RWPE1 (cell line): ENCODE measurements at places on chromosomes 3 and 15.
A peak's percentile ranks its signal among the peaks of the same experiment; 100 is the strongest.

- no peak for DNase-seq
These were observed 42.1 kb upstream of the CTDSPL start for GRCh38 chr3:37819591-37819990.

- DNase-seq, result peak; percentile 23
These were observed 49.4 kb upstream of the SYNPR start for GRCh38 chr3:63228677-63229076.

- DNase-seq, result peak; percentile 38
These were observed 29.4 kb upstream of the EIF4A2 start for GRCh38 chr3:186754006-186754405.

GRCh38 chr3:126656371-126657134, 1.6 kb upstream of the TXNRD3 start:
- DNase-seq, result no peak

GRCh38 chr3:32147933-32148332, 41.5 kb downstream of the GPD1L start:
- no peak for DNase-seq

DNA sequence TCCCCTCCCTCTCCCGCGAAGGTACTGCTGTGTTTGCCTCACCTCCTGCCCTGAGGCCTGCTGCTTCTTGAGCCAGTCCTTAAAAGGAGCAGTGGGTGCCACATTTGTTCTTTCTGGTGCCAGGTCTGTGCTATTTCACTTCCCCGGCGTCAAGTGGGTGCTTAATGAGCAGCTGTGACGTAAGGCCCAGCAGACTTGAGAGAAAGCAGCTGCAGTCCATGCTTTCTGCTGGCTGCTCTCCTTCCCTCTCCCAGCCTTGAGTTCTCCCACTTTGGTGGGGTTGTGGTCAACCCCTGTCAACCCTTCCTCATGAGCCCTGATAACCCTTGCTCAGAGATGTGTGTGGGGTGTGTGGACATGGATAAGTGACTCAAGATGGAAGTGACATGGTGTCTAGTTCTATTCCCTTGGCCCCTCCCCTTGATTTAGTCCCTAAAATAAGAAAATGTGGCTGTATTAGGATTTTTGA, 6.9 kb downstream of the INAFM2 start:
- DNase-seq, result no peak

- DNase-seq, result no peak
These were observed 6.2 kb downstream of the UBE2E1 start for GRCh38 chr3:23811919-23812318.

DNA sequence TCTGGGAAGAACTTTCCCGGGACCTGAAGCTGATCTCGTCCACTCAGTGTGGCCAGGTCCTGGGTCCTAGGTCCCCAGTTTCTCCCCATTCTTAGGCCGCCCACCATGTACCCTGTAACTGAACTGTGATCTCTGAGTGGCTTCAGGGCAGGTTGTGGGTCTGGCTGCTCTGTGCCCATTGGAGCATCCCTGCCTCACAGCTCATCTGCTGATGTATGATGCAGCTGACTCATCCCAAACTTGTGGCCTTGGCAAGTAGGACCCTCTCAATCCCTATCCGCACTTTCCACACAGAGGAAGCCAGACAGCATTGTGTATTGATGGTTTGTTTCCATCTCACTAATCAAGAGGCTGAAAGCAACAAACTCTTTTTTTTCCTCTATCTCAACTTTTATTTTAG, 69.1 kb upstream of the XCR1 start:
- no peak for DNase-seq

DNA sequence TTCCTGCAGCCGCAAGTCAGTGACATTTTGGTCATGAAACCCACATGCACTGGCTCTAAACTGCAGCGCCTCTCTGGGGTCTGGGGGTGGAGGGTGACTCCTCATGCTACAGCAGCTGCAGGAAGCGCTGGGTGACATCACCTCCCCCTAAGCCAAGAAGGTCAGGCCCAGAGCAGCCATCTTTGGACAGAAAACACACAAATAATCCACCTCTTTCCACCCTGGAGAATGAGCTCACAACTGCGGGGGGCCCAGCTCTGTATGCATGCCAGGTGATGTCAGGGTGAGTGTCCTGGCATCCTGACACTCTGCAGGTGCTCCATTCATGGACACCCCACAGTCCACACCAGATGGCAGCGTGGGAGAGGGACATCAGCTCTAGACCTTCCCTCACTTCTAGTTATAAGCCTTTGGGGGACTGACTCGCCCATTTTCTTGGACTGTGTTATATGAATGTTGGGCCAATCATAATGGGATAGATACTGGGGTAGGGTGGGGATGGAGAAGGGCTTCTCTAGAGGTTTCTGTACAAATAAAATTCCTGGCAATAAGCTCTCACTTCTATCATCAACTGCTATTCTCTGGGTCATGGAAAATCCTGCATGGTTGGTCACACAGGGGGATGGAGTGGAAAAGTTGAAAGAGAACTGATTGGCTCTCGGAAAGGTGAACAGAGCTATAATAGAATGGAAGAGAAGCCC, 70.7 kb upstream of the THBS1 start:
- no peak for DNase-seq

GRCh38 chr15:42171122-42171521, 14.7 kb upstream of the PLA2G4F start:
- DNase-seq, result no peak

DNA sequence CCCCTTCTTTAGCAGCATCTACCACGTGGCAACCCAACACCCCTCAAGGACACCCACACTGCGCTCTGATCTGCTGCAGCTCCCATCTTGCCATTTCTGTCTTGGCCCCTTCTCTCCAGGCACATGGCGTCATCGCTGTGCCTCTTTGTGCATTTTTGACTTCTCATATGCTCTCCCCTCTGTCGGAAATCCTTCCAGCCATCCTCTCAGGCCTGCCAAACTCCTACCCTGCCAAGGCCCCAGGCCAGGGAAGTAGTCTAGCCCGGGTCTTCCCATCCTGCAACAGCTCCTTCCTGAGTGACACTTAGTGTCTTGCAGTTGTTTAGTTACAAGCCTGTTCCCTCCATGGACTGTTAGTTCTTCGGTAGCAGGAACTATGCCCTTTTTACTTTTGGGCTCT, 34.0 kb upstream of the CTXND1 start:
- no peak for DNase-seq

- peak; percentile 43 for DNase-seq
These were observed 52.3 kb downstream of the NCEH1 start for GRCh38 chr3:172658344-172659245.

DNA sequence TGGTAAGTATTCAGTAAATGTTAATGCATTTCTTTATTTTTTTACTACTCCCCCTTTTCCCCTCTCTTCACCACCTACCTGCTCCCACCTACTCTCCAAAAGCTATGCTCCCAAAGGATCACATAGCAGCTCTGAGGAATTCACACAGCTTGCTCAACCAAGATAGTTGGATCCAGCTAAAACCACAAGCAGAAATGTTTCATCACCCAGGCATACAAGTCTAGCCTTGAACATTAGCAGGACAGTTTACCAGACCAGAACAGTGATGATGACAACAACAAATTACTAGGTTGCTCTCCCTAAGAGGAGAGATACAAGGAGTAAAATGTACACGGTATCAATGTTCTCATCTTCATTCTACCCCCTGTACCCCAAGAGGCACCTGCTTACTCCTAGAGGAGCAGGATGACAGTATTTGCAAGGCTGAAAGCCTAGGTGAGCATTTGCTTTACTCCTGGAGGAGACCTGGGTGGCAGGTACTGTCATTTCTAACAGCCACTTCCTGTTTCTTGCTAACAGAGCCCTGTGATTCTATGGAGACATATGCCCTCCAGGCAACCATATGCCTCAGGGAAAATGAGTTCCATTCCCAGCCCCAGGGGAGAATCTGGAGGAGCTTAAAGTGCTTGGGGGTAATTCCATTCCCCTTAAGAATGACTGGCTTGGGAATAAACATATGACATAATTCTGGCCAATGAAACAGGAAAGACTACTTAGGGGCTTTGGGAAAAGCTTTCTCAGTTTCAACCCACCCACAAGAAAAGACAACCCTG, 237.5 kb downstream of the NTRK3 start:
- DNase-seq, result no peak

- DNase-seq, result no peak
These were observed 23.3 kb upstream of the KNG1 start for GRCh38 chr3:186693843-186694242.

GRCh38 chr3:15297608-15298350, 34.6 kb downstream of the SH3BP5 start:
- no peak for DNase-seq

DNA sequence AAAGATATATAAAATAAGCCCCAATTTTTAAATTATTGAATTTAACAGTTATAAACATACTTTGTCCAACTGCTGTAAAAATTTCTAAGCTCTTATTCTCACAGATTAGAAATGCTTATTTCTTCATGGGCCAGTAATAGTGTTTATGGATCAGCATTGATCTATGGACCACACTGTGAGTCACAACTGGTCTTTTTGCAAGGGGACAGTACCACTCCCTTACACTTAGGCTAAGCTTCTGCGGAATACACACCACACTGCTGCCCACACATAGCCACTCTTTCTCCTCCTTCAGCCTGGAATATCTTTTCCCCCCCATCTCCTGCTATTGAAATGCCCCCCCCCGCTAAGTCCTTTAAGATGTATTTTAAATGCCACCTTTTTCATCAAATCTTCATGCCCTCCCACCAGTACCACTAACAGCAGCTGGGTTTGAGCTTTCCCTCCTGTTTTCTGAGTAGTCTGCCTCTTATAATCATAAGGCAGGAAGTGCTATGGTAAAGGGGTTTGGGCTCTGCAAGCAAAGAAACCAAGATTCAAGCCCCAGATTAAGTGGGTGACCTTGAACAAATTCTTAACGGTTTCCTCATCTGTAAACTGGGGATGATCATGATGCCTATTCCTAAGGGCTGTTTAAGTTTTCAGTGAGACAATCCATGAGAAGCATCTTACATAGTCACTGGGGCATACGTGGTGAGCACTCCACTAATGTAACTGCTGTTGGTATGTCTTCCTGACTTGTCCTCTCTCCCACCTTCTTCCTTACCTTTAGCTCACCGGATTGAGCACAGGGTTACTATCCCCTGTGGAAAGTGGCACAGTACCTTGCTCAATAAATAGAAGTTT, 69.2 kb downstream of the DCUN1D1 start:
- DNase-seq, result no peak

GRCh38 chr15:38876621-38877020, 312.0 kb upstream of the RASGRP1 start:
- no peak for DNase-seq

DNA sequence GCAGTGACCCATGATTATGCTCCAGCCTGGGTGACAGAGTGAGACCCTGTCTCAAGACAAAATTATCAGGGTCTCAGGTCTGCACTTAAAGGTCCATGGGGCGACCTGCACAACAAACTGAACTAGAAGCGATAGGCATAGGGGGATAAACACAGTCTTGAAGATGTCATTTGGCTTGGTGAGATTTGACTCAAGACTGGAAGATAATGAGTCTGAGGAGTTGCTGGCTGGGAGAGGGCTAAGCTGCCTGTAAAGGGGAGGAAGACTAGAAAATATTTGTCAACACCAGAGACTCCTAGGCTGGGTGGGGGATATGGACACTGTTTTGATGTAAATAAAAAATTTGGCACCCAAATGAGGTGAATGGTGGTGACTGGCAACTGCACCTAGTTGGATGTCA, 19.8 kb downstream of the GHRL start:
- DNase-seq, result no peak

GRCh38 chr3:117874028-117874690, 1160.5 kb downstream of the IGSF11 start:
- DNase-seq, result no peak

- DNase-seq, result no peak
These were observed 60.4 kb upstream of the PRSS50 start for GRCh38 chr3:46778101-46778500.

- no peak for DNase-seq
These were observed 3.1 kb downstream of the WDR93 start for GRCh38 chr15:89693696-89694095.

DNA sequence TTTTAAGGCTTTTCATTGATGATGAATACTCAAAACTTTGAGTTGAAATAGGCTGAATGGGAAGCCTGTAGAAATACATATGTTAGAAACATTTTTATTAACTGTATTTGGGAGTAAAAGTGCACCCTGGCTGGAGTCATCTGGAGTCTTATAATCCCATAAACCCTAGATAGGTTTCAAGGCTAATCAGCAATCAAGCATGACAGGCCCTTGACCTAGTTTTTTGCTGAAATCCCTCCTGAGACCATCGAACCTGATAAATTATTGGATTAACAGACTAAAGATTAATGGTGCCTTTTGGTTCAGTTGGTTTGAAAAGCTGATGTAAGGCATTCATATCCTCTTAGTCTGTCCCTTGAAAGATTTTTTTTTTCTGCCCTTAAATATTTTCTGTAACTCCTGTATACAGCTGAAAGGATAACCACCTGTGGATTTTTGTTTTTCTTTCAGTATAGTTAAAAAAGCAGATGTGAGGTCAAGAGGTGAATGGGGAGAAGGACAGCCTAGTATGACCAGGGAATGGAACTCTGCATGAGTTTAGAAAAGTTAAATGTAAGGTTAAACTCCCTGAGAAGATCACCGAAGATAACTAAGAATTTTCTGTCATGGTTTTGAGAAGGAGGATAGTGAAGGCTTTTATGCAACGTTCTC, 69.4 kb upstream of the STXBP5L start:
- DNase-seq, result no peak
